ENCODE measurements at places on chromosomes 5 and 9.

GRCh38 chr9:72362680-72363139 is 2.3 kb downstream of the ZFAND5 start:
- peak; percentile 41 for DNase-seq

DNA sequence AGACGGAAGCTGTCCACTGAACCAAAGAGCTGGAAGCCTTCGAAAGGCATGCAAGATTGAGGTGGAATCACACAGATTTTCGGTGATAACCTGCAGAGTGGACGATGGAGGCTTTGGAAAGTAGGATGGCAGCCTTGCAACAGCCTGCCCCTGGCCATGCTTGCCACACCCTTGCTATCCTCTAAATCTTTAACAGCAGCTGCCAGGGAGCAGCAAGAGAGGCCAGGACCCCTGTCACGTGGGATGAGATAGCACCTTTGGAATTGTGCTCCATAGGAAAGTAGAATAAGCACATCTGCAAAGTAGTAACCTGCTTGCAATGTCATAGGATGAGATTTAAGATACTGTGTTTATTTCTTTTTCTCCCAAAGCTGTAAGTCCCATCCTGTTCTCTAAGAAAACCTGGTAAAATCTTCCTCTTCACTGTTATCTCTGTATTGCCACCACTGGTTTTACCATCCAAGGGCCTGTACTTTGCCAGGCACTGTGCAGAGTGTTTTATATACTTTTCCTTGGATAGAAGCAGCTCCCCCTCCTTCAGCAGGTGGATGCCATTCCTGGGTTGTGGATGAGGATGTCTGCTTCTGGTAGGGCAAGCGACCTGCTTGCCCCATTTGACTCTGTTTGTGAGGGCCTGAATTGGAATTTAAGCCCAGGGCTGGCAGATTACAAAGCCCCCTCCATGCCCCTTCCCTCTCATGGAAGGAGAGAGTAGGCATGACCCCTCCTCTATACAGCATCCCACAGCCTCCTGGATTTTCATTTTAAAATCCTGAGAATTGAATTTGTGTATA is 10.1 kb downstream of the TRIO start:
- DNase-seq, result no peak

- DNase-seq, result no peak
These were observed 23.5 kb downstream of the FAM163B start for GRCh38 chr9:133585481-133586351.

DNA sequence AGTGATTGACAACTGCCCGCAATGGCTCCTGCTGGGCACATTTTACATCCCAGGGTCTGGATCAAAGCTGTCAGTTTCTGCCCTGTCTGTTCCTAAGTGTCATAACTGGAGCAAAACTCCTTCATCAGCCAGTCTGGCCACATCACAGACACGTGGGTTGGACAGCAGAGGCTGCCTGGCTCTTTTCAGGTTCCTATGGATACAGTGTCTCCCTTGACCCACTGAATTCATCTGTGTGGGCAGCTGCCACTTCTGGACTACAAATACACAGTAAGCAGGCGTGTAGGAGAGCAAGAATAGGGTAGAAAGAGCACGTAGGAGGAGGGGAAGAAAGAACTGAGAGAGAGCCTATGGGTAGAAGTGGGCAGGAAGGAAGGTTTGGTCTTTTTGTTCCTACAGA is 238.0 kb downstream of the ENC1 start:
- DNase-seq, result no peak

- no peak for DNase-seq
These were observed 1.8 kb upstream of the IL3 start for GRCh38 chr5:132058646-132059042.

GRCh38 chr5:14863105-14863504 is 8.5 kb downstream of the ANKH start:
- DNase-seq, result no peak

DNA sequence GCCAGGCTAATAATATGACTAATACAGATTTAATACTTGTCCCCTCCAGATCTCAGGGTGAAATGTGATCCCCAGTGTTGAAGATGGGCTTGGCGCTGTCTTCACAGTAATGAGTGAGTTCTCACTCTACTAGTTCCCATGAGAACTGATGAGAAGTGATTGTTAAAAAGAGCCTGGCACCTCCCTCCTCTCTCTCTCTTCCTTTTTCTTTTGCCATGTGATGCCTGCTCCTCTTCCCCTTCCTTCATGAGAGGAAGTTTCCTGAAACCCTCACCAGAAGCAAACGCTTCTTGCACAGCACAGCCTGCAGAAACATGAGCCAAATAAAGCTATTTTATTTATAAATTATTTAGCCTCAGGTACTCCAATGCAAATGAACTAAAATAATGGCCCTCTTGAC is 55.2 kb downstream of the GLDC start:
- DNase-seq, result no peak

GRCh38 chr9:22337261-22337660 is 109.4 kb upstream of the DMRTA1 start:
- no peak for DNase-seq

GRCh38 chr5:67695369-67695768 is 498.8 kb upstream of the CD180 start:
- DNase-seq, result no peak

GRCh38 chr9:20726144-20726543 is 42.1 kb downstream of the FOCAD start:
- no peak for DNase-seq

DNA sequence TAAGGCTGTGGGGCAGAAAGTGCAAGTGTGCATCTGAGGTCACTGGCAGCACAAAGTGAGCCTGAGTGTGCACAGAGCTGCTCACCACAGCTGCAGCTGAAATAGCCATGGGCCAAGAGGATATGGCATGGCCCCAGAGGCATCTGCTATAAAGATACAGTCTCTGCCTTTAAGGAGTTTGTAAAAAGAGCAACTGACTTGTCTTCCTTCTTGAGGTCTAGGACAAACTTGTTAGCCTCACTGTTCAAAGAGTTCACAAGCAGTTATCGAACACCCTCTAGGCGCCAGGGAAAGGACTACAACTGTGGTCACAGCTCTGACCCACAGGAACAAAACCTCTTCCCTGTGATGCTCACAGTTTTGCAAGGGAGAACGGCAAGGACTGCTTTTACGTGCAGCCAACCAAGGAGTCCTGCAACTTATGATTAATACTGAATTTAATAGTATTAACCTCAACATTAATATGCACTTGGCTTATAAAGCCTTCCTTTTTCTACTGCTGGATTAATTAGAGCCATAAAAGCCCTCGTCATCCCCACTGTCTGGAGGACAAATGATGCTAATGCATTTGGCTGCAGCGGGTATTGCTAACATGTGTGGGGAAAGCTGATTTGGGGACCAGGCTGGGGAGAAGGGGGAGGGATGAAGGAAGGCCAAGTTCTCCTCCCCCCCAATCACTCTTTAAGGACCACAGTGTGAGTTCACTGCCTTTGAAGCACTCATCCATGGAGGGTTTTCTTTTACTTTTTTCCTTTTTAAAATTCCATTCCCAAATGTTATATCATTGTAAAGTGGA is 189.8 kb upstream of the TRIM32 start:
- DNase-seq, result no peak

DNA sequence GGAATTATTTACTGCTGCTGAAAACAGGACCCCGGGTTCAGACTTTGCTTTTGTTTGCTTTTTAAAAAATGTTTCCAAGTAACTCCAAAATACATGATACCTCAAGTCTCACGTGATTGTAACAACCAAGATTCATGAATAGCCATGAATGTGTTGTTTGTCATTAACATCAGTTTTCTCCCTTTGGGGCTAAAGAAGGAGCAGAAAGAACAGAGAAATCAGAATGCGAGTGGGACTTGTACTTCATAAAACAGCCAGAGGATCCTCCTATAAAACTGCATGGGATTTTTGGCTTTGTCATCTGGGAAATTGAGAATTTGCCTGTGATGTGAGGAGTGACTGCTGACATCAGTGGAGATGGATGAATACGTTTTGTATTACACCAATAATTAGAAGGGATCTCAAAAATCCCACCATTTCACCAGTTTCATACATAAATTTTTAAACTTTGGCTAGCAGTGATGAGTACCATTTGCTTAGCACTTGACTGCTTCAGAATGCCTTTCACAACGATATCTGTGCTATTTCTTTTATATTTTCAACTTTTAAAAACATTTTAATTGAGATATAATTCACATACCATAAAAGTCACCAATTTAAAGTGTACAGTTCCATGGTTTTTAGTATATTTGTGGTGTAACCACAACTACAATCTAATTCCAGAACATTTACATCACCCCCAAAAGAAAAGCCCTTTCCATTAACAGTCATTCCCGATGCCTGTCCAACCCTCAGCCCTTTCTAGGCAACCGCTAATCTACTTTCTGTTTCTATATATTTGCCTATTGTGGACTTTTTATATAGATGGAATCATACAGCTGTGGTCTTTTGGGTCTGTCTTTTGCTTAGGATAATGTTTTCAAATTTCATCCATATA is 126.9 kb upstream of the ANKRD55 start:
- DNase-seq, result no peak

DNA sequence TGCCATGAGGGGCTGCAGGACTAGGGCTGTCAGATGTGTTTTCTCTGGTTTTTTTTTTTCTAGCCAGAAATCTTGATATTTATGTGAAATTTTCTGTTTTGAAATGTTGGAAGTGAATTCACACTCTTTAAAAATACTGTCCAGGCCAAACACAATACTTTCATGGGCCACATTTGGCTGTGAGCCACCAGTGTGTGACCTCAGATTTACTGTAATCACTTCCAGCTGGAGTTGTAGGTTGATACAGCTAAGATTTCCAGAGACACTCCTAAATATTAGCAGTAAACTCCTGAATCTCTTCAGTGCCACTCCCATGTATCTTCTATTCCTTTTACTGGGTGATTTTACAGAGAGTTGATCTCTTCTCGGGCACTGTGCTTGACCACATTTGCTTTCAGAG is 92.2 kb upstream of the CKMT2 start:
- no peak for DNase-seq

- no peak for DNase-seq
These were observed 284.5 kb downstream of the SPOCK1 start for GRCh38 chr5:137214446-137215189.

DNA sequence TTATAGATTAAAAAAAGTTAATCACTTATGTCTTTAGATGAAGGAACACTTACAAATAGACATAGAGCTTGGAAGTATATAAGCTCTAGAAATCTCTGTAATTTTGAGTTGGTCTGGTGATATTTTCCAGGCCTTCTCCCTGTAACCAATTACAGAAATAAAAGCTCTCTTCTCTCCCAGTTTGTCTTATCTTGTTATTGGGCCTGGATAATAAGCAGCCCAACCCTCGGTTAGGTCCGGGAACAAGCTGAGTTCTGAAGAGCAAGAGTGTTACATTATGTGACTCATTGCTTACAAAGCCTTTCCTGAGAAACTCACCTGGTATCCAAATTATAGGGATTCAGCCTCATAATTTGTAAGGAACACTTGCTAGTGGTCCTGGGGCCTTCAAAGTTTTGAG is 1146.2 kb downstream of the CDH9 start:
- no peak for DNase-seq

DNA sequence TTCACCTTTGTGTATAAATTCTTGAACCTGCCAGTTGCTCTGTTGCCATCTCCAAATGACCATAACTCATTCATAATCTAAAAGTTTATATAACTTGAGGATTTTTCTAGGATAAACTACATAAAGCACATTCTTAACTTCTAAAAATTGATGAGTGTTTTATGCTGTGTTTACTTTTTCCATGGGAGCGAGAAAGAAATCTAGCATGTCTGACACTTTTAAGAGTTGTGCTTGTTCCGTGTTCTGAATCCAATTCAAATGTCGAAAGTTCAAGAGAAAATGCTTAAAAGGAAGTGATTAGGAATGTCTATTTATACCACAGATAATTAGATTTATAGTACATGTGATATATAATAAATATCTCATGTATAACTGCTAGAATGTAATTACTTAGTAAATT is 154.4 kb downstream of the DEPDC1B start:
- DNase-seq, result no peak

GRCh38 chr5:67805666-67806348 is 409.7 kb upstream of the PIK3R1 start:
- no peak for DNase-seq

- no peak for DNase-seq
These were observed 14.5 kb downstream of the SURF6 start for GRCh38 chr9:133321411-133321935.

Data from GM12878 (cell line).